ENCODE measurements at places on chromosomes 5 and 9.

GRCh38 chr5:167953151-167953798 is 338.2 kb upstream of the WWC1 start:
- DNase-seq = no peak

DNA sequence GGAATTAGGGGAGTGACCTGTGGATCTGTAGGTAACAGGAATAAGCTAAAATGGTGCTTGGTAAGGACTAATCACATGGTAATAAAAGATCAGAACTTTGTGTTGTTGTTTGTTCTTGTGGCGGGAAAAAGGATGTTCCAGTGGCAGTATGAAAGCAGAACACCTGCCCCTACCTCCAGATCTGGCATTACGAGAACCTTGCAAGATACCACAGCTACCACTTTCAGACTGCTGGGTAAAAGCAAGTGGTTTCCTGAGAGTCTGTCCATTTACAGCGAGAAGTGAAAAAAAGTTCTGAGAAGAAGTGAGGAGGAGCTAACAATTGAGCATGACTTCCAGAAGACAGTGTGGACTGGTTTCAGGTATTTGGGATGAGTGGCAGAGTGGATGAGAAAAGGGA is 252.5 kb downstream of the TLE4 start:
- no peak for DNase-seq

DNA sequence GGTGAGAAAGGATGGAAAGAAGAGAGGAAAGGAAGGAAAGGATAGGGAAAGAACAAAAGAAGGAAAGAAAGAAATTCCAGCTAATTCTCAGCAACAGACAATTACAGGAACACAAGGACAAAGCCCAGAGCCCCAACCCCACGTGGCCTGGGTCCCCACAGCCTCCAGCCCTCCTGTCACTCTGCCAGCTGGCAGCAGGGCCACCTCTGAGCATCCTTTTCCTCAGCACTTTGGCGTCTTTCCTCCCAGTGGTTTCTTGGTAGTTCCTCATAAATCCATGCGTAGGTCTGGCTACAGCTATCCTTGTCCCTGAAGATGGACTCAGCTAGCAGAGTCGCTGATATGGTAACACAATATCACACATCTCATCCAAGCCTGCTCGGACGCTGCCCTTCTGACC is 28.3 kb downstream of the ADAMTS2 start:
- DNase-seq = no peak

- DNase-seq = no peak
These were observed 2.4 kb upstream of the RNF145 start for GRCh38 chr5:159211729-159212174.

DNA sequence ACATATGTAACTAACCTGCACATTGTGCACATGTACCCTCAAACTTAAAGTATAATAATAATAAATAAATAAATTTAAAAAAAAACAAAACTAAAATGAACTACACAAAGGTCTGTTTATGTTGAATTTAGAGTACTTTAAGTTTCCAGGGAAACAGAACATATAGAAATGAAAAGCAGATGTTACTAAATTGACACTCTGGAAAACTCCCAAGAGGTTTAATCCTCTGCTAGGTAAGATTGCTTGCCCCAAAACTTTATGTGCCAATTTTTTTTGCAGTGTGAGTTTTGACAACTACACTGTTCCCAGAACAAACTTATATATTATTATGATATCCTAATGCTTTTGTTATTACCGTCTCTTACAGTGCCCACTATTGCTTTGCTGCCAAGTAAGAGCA is 134.3 kb upstream of the MRPS30 start:
- DNase-seq = no peak

DNA sequence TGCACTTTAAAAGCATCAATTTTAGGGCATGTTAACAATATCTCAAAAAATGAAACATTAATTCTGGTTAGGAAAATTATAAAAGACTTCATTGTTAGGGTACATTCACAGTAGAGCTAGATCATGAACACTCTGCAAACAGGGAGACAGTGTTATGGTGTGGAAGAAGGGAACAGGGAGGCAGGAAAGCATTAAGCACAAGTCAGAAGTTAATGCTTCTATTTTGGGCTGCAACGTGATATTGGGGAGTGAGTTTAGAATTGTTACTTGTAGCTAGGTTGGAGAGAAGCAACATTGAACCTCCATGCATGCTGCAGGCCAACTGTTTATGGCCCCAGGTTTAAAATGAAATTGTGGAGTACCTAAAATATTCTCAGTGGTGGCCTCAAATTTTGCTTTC is 278.1 kb upstream of the NMUR2 start:
- no peak for DNase-seq

GRCh38 chr5:82704381-82704780 is 372.8 kb downstream of the TMEM167A start:
- DNase-seq = no peak

DNA sequence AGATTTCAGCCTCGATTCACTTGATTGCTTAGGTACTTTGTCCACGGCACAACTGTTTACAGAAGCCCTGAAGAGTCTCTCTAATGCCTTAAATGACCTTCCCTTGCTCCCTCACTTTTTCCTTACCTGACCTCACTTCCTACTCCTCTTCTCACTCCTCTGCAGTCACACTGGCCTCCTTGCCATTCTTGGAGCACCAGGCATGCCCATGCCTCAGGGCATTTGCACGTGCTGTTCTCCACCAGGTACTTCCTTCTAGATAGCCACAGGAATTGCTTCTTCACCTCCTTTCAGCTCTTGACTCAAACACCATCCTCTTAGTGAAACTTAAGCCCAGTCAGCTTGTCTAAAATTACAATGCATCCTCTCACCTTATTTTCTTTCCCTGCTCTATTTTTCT is 52.4 kb upstream of the TRAF1 start:
- DNase-seq = no peak

DNA sequence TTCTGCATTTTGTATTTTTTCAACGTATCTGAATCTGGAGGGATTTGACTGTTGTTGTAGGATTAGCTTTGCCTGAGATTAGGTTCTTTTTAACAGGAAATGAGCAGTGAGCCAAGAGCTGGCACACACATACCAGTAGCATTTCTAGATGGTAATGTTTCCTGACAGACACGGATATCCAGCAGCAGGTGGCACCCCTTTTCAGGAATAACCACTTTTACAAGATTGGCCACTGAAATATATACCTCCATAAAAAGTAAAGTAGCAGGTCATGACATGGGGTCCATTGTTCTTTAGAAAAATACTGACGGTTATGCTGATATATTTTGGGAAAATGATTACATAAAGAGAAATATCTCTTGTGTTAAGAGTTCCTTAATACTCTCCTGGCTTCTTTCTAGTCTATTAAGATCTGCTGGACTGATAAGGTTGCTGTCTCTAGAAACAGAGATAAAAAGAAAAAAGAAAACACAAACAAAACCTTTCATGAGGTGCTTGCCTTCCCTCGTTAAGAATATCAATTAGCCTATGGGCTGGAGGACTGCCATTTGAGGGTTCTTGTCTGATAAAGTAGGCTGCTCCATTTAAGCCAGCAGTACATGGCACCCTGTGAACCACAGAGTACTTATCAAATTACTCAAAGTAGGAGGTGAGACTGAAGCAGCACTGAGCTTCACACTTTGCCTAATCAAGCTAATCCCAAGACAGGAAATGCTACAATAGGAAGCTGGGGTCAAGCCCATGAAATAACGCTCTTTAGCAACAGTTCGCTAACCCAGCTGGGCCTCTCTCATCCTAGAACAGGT is 101.6 kb upstream of the PCA3 start:
- no peak for DNase-seq

DNA sequence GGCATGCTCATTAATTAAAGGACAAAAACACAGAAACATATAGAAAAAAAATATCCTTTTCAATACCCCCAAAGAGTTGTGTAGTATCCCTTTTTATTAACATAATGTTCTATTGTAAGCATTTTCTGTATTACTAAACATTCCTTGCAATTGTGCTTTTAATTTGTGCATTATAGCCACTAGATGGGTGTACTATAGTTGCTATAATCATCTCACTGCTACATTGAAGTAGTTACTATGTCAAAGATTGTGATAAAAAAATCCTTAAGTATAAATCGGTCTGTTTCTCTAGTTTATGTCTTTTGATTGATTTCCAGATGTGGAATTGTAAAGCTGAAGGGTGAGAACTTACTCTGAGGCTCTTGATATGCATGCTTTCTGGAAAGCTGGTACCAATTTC is 21.4 kb downstream of the FREM1 start:
- DNase-seq = no peak

- no peak for DNase-seq
These were observed 262.1 kb upstream of the KLF4 start for GRCh38 chr9:107751567-107752210.

GRCh38 chr5:315488-316209 is 5.9 kb upstream of the AHRR start:
- DNase-seq = no peak

- DNase-seq = no peak
These were observed 104.2 kb upstream of the IER5L start for GRCh38 chr9:129282272-129282671.

DNA sequence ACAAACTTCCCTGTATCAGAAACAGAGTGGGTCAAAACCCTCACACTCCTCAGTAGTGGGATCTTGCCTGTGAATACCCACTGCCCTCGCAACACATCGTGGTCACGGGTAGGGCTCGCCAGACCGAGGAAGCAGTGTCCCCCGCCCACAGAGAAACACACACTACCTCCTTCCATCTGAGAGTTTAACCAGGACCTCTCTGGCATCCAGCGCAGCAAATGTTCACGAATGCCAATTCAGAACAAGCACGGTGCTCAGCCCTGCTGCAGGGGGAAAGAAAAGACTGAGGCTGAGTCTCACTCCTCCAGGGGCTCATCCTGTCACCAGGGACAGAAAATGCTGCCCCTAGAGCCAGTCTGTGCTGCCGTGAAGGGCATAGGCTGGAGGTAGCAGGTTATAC is 42.5 kb upstream of the SYNPO start:
- DNase-seq = no peak

DNA sequence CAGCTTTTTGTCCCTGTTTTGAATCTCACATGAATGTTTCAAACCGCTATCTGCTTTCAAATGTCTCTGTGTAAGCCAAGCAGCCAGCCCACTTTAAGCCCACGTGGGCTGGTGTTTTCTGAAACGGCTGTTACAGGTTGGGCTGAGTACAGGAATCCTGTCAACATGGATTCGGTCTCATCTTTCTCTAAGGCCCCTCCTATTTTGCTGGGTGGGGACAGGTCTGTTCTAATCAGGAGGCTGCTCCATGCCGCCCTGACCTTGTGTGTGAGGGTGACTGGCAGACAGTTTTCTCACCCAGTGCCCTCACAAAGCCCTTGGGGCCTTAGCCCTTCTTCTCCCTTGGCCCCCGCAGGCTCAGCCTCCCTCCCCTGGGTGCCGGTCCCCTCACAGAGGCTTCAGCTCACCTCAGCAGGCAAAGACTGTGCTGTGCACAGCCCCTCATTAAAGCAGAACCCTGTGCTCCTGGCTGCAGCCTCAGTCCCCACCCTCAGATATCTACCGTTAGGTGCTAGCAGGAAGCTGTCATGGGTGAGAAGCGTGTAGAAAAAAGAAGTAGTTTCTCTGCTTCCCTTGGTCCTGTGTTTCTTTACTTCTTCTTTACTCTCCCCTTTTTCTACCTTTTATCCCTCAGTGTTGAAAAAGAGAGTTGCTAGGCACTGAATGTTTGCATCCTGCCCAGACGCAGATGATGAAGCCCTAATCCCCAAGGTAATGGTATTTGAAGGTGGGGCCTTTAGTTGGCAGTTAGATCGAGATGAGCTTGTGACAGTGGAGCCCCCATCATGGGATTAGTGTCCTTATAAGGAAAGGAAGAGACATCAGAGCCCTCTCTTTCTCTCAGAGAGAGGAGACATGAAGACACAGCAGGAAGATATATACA is 205.7 kb downstream of the ADAMTS12 start:
- no peak for DNase-seq

- no peak for DNase-seq
These were observed 40.0 kb downstream of the TMEM252 start for GRCh38 chr9:68500457-68501381.

DNA sequence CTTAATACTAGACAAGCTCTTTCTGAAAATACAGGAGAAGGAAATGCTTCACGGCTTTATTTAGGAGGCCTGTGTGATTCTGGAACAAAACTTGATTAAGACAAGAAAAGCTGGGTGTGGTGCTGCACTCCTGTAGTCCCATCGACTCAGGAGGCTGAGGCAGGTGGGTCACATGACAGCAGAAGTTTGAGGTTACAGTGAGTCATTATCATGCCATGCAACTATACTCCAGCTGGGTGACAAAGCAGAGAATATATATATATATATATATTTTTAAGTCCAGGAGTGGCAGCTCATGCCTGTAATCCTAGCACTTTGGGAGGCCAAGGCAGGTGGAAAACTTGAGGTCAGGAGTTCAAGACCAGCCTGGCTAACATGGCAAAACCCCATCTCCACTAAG is 33.1 kb upstream of the SPIN1 start:
- DNase-seq = no peak

- no peak for DNase-seq
These were observed 332.3 kb downstream of the PLK2 start for GRCh38 chr5:58127255-58128220.

GRCh38 chr5:136000932-136001331 is 27.9 kb upstream of the TGFBI start:
- DNase-seq = no peak

- DNase-seq = no peak
These were observed 25.5 kb downstream of the AGTPBP1 start for GRCh38 chr9:85716031-85716877.

DNA sequence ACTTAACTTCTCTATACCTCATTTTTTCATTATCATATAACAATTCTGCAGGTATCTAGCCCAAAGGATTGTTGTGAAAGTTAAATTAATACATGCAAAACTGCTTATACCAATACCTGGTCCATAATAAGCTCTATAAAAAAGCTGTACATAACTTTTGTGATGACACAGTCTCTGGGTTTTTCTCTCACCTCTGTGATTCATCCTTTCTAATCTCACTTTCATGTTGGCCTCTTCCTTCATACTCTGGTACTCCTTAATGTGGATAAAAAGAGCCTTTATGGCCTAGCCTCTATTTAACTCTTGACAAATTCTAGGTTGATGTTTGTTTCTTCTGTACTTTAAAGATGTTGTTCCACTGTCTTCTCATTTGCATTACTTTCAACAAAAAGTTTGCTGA is 162.9 kb upstream of the ACOT12 start:
- no peak for DNase-seq

DNA sequence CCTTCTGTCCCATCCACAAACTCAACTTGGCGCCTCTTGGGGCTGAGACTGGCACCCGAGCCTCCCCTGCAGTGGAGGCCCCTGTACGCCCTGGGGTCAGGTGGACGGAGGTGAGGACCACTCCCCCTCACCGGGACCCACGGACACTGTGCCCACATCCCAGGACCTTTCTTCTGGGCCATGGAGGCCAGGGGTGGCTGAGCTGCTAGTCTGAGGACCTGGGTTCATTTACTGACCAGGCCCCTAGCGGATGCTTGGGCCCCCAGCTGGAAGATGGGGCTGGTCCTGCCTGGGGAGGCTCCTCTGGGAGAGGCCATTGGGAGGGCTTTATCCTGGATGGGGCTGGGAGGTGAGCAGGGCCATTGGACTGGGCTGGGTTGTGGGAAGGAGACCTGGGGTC is 16.9 kb upstream of the SLC6A19 start:
- no peak for DNase-seq

DNA sequence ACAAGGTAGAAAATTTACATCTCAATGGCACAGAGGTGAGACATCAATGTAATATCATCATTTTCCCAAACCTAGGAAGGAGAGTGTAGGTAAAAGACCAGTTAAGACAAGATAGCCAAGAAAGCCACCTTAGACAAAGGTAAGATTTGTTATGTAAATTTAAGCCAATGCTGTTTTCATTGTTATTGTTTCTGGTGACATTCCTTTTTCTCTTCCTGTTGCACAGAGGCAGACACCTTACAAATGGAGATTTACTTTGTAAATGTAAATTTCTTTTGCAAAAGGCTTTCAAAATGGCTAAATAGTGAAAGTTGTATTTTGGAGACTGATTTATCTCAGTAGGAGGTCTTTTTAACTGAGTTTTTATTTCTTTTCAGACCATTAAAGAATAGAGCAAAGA is 159.1 kb downstream of the YIPF5 start:
- DNase-seq = no peak

Data from activated naive CD8-positive, alpha-beta T cell treated with anti-CD3 and anti-CD28 coated beads, Interleukin-2, amount 50 U/mL, for 16 hours (primary cell).